Hematopoietic multipotent progenitor cell treated with erythropoietin and hydrocortisone succinate and interleukin-3 and kit ligand, for 17 days (in vitro differentiated cells): ENCODE measurements at places on chromosomes 5 and 9.

- DNase-seq, result no peak
These were observed 46.5 kb upstream of the FAT2 start for GRCh38 chr5:151637676-151638075.

GRCh38 chr9:19788152-19788551 is 685 bp downstream of the SLC24A2 start:
- DNase-seq, result no peak

GRCh38 chr5:173283318-173284288 is 44.6 kb downstream of the STC2 start:
- no peak for DNase-seq

DNA sequence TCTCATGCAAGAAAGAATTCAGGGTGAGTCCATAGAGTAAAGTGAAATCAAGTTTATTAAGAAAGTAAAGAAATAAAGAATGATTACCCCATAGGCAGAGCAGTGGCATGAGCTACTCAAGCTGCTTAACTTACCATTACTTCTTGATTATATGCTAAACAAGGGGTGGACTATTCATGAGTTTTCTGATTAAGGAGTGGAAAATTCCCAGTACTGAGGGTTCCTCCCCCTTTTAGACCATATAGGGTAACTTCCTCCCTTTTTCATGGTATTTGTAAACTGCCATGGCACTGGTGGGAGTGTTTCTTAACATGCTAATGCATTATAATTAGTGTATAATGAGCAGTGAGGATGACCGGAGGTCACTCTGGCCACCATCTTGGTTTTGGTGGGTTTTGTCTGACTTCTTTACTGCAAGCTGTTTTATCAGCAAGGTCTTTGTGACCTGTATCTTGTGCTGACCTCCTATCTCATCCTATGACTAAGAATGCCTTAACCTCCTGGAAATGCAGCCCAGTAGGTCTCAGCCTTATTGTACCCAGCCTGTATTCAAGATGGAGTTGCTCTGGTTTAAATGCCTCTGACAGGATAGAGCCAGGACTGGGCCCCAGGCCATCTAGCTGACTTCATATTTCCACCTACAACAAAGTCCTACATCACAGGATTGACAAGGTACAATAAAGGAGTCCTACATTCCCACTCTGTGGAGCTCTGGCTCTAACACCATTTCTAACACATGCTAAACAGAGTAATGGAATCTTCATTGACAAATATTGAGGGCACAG is 186.7 kb downstream of the NXNL2 start:
- no peak for DNase-seq

GRCh38 chr5:171521219-171521633 is 101.8 kb downstream of the FGF18 start:
- no peak for DNase-seq

- DNase-seq, result no peak
These were observed 365.1 kb upstream of the RIOK2 start for GRCh38 chr5:97547999-97548738.

- DNase-seq, result peak; percentile 75
These were observed 34.7 kb downstream of the SHOC1 start for GRCh38 chr9:111759762-111760639.

GRCh38 chr5:163889369-163889768 is 383.9 kb downstream of the MAT2B start:
- no peak for DNase-seq

GRCh38 chr9:93089024-93089423 is 7.0 kb upstream of the CARD19 start:
- DNase-seq, result no peak

- DNase-seq, result no peak
These were observed 53.5 kb upstream of the OTULINL start for GRCh38 chr5:14528115-14528514.

GRCh38 chr9:136644593-136645351 is 17.9 kb upstream of the EGFL7 start:
- DNase-seq, result no peak

- DNase-seq, result no peak
These were observed 32.5 kb downstream of the SGCD start for GRCh38 chr5:156359476-156359875.

- no peak for DNase-seq
These were observed 125.3 kb downstream of the SYK start for GRCh38 chr9:90926936-90927335.

- peak; percentile 79 for DNase-seq
These were observed 21.5 kb downstream of the BTF3 start for GRCh38 chr5:73519531-73520283.

- DNase-seq, result no peak
These were observed 37.8 kb downstream of the RALGPS1 start for GRCh38 chr9:126952205-126952977.

DNA sequence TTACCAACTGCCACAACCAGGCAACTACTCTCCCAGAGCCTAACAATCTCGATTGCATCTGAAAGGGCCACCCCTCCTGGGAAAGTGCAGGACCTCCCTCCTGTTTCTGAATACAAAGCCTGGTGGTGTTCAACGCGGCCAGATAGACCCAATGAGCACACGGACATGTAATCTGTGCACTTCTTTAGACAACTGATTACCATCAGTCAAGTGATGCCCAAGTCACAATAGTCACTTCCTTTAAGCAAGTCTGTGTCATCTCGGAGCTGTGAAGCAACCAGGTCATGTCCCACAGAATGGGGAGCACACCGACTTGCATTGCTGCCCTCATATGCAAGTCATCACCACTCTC is 739 bp downstream of the C9orf72 start:
- peak; percentile 62 for DNase-seq

DNA sequence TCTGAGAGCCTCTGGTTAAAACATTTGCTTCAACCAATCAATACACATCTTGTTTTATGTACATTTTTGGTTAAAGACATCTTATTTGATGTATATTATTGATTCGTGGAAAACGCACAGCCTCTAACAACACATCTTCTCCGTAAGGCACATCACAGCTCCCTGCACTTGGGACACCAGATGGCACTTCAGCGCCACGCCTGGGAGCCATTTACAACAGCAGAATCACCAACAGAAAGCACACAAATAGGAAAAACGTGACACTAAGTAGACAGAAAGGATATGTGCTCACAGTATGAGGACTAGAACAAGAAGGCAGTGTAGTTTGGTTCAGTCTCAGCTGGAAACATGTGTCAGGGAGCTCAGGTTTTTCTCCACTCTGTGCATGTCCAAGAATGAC is 199.7 kb downstream of the ROR2 start:
- DNase-seq, result no peak

DNA sequence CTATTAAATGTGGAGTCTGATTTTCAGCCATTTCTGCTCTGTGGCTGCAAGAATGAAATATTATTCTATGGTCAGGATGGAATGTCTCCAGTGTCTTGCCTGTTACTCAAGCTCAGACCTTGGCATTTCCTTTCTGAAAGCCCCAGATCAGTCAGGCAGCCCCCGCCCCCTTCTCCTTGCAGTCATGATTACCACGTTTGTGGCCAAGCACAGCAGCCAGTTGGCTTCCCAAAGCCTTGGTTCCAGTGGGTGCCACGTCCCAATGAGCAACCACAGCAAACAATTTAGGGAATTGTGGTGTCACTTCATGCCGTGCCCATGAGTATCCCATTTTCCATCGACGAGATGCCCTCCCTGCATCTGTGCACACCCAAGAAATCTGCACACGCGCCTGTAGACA is 9.7 kb upstream of the OBP2A start:
- no peak for DNase-seq

DNA sequence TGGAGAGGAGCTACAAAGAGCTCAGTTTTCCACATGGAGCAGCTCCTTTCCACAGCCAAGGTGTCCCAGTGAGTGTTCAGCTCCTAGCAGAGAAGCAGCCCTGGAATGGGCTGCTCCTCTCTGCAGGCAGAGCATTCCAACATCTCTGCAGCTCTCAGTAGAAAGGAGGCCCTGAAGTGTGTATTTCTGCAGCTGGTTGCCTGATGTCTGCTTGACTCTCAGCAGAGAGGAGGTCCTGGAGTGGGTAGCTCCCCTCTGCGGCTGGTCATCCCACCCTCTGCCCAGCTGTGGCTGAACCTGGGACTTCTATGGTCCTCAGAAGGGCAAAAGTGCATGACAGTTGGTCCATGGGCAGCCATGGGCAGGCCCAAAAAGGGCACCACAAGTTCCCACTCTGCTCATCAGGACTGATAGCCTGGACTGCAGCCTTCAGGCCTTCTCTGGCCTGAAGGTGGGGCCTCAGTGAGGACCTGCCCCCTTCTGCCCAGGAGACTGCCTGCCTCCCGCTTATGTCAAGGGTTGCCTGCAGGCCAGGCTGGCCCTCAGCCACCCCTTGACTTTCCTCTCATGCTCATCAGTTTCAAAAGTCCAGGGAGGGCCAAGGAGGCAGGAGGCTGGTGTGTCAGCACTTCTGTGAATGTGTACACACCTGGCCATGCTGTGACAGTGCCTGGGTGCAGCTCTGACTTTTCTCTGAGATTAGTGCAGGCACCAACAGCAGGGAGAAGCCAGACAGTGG is 605.9 kb upstream of the FAM174A start:
- DNase-seq, result no peak

- no peak for DNase-seq
These were observed 19.0 kb downstream of the FOXB2 start for GRCh38 chr9:77038281-77039036.

- no peak for DNase-seq
These were observed 2.9 kb downstream of the STK10 start for GRCh38 chr5:172185096-172185461.

- DNase-seq, result no peak
These were observed 36.3 kb downstream of the CAPSL start for GRCh38 chr5:35902046-35902672.

GRCh38 chr5:4233671-4234070 is 638.0 kb downstream of the IRX1 start:
- DNase-seq, result no peak

DNA sequence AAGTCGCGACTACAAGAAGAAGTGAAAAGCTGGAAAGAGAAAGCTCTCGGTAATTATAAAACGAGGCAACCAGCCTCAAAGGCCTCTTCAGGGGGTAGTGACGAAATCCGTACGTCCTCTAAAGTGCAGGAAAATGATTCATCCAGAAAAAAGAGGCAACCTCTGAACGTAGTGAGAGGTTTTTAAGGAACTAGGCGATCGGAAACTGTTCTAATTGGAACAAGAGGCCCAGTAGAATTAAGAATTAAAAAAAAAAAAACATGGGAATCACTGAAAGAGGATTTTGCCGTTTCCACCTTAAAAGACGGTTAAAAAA is 1.0 kb downstream of the CSNK1A1 start:
- no peak for DNase-seq

- no peak for DNase-seq
These were observed 23.8 kb downstream of the PHAX start for GRCh38 chr5:126624534-126624933.

- DNase-seq, result no peak
These were observed 149.8 kb downstream of the AUH start for GRCh38 chr9:91211919-91212318.

GRCh38 chr9:112408275-112408674 is 28.4 kb downstream of the HSDL2 start:
- no peak for DNase-seq

- DNase-seq, result no peak
These were observed 30.7 kb downstream of the PPARGC1B start for GRCh38 chr5:149760854-149761187.

DNA sequence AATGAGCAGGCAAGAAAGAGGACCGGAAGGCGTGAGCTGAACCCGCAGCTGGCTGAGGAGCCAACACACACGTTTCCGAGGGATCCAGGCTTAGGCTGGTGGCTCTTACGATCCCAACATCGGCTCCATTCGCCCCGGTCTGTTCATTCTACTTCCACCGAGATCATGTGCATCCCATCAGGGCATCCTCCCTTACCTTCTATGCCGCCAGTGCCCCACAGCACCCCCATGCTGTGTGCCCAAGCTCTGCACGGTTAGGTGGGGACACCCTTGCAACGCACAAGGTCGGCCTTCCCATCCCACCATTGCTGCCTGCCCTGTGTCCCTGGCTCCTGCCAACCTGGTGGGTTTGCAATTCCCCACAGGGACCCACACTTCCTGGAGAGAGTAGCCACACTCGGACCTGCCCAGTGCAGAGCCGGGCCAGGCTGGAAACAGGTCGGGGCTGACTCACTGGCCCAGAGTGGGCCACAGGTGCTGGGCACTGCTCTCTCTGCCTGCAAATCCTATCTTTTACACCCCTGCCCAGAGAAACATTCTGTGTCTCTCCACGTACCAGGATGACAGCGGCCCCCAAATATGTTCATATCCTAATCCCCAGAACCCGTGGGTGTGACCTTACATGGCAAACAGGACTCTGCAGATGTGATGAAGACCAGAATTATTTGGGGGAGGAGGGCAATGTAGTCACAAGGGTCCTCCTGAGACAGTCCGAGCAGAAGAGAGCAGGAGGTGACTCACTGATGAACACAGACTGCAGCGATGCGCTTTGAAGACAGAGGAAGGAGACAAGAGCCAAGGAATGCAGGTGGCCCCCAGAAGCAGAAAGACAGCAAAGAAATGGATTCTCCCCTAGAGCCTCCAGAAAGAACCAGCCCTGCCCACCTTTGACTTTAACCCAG is 182.2 kb downstream of the AUH start:
- no peak for DNase-seq

- no peak for DNase-seq
These were observed 103.9 kb upstream of the MEGF10 start for GRCh38 chr5:127186657-127187056.

- no peak for DNase-seq
These were observed 129.6 kb downstream of the EPB41L4A start for GRCh38 chr5:112289465-112289864.
